ENCODE measurements at places on chromosomes 12 and 14.

DNA sequence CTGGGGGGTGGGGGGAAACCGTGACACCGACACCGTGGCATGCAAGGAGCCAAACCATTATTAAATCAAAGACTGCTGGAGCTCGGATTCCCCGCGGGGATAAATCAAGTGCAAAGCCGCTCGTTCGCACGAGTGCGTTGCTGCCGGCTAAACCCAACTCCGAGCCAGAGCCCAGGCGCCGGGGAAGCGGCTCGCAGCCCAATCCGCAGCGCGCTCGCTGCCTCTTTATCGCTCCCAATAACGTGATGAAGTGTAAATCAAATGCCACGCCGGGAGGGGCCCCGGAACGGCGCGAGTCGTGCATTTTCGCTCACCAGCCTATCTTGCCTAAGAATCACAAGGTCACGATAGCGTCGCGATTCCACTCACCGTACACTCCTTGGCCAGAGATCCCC lies 1.3 kb downstream of the MDGA2 start:
- no peak overlapping the region for H3K27ac ChIP-seq
- peaks cover 42% of the 10 kb centered on the region for H3K27me3 ChIP-seq
- DNase-seq, result no peak

GRCh38 chr14:42929806-42930480 lies 1323.3 kb downstream of the LRFN5 start:
- no peak overlapping the region for H3K4me3 ChIP-seq
- no peak for DNase-seq
- H3K4me1 ChIP-seq, result no peaks in the 10 kb centered on the region
- no peaks in the 10 kb centered on the region for H3K27me3 ChIP-seq
- H3K27ac ChIP-seq, result no peak overlapping the region

- no peaks in the 10 kb centered on the region for H3K36me3 ChIP-seq
- no peaks in the 10 kb centered on the region for H3K4me1 ChIP-seq
- DNase-seq, result peak; percentile 4
- no peak overlapping the region for H3K27ac ChIP-seq
- H3K4me3 ChIP-seq, result no peak overlapping the region
Measured at GRCh38 chr12:34395056-34396005, 373.0 kb downstream of the ALG10 start.

DNA sequence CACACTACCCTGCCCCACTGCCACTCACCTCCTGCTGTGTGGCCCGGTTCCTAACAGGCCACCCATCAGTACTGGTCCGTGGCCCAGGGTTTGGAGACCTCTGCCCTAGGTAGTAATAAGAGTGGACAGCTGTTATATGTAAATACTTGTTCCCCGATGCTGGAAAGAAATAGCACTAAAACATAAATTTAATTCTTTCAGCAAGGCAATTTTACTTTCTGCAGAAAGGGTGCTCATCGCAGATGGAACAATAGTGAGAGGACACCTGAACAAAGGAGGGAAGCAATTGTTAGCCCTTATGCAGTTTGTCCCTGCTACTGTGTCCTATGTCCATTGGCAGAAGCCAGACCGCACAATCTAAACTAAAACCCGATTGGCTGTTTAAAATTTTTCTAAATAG lies 5.9 kb upstream of the CYP46A1 start:
- H3K27me3 ChIP-seq, result peaks cover 2% of the 10 kb centered on the region
- H3K27ac ChIP-seq, result no peak overlapping the region
- H3K4me3 ChIP-seq, result no peak overlapping the region
- peaks cover 6% of the 10 kb centered on the region for H3K4me1 ChIP-seq
- H3K36me3 ChIP-seq, result no peaks in the 10 kb centered on the region

DNA sequence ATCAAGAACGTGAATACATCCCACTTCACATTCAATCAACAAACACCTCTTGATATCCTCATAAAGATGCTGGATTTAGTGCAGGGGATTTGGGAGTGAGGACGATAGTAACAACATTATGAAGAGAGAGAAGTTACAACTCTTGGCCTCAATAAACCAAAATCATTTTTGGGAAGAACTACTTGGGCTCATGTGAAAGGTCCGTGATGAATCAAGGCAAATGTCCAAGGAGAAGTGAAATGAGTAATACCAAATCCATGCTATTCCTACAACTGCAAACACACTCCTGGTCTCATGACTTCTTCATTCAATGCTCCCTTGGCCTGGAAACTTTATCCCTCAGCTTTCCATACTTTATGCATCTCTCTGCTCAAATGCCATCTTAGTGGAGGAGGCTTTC lies 162.0 kb upstream of the LMNTD1 start:
- H3K4me3 ChIP-seq, result no peak overlapping the region
- H3K27me3 ChIP-seq, result peaks cover 10% of the 10 kb centered on the region
- no peak for DNase-seq
- H3K36me3 ChIP-seq, result peaks cover 2% of the 10 kb centered on the region
- peaks cover 2% of the 10 kb centered on the region for H3K4me1 ChIP-seq

- H3K4me3 ChIP-seq, result no peak overlapping the region
- peaks cover 1% of the 10 kb centered on the region for H3K36me3 ChIP-seq
- no peak for DNase-seq
- H3K27me3 ChIP-seq, result peaks cover 16% of the 10 kb centered on the region
- peaks cover 1% of the 10 kb centered on the region for H3K4me1 ChIP-seq
- no peak overlapping the region for H3K27ac ChIP-seq
Measured at GRCh38 chr14:92890830-92891588, 31.9 kb upstream of the CHGA start.

- no peaks in the 10 kb centered on the region for H3K4me1 ChIP-seq
- DNase-seq, result no peak
- H3K4me3 ChIP-seq, result no peak overlapping the region
- no peaks in the 10 kb centered on the region for H3K27me3 ChIP-seq
- H3K27ac ChIP-seq, result no peak overlapping the region
- H3K36me3 ChIP-seq, result no peaks in the 10 kb centered on the region
Measured at GRCh38 chr12:44889926-44890325, 13.8 kb upstream of the NELL2 start.

DNA sequence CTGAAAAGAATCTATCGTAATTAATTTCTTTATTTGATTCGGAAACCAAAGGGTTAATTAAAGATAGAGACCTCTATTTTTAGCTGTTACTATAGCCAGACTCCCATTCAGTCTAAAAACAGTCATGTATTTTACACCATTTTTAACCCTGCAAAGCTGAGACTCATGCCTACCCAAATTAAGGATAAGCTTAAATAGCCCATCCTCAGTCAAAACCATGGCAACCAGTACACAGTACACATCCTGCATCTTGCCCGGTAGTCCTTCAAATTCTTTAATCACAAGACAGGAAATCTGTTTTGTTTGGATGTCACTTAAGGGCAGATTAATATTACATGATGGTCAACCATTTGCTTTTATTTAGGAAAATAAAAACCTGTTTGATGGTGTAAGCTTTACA lies 25.5 kb upstream of the KCNK10 start:
- no peaks in the 10 kb centered on the region for H3K4me1 ChIP-seq
- H3K27me3 ChIP-seq, result no peaks in the 10 kb centered on the region
- no peak overlapping the region for H3K27ac ChIP-seq
- no peak for DNase-seq

GRCh38 chr12:107437954-107438353 lies 247.6 kb upstream of the PWP1 start:
- peaks cover 11% of the 10 kb centered on the region for H3K36me3 ChIP-seq
- no peak overlapping the region for H3K27ac ChIP-seq
- peaks cover 18% of the 10 kb centered on the region for H3K4me1 ChIP-seq

- H3K27me3 ChIP-seq, result no peaks in the 10 kb centered on the region
- peak overlapping the region; percentile 60 for H3K27ac ChIP-seq
- peaks cover 36% of the 10 kb centered on the region for H3K4me1 ChIP-seq
- H3K36me3 ChIP-seq, result peaks cover 22% of the 10 kb centered on the region
- DNase-seq, result no peak
Measured at GRCh38 chr12:6551496-6552139, 4.2 kb downstream of the IFFO1 start.

DNA sequence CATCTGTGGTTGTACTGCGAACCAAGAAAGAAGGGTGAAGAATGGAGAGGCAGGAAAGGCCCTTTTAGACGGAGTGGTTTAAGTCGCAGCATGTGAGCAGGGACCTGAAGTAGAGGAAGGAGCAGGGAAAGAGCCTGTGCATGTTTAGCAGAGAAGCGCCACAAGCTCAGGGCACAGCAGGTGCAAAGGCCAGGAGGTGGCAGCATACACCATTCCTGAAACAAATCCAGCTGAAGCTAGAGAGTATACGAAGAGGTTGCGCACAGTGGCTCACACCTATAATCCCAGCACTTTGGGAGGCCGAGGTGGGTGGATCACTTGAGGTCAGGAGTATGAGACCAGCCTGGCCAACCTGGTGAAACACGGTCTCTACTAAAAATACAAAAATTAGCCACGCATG lies 49.9 kb downstream of the HELB start:
- DNase-seq, result no peak
- H3K4me3 ChIP-seq, result no peak overlapping the region
- no peak overlapping the region for H3K27ac ChIP-seq
- no peaks in the 10 kb centered on the region for H3K27me3 ChIP-seq
- H3K36me3 ChIP-seq, result peaks cover 16% of the 10 kb centered on the region
- H3K4me1 ChIP-seq, result peaks cover 4% of the 10 kb centered on the region

DNA sequence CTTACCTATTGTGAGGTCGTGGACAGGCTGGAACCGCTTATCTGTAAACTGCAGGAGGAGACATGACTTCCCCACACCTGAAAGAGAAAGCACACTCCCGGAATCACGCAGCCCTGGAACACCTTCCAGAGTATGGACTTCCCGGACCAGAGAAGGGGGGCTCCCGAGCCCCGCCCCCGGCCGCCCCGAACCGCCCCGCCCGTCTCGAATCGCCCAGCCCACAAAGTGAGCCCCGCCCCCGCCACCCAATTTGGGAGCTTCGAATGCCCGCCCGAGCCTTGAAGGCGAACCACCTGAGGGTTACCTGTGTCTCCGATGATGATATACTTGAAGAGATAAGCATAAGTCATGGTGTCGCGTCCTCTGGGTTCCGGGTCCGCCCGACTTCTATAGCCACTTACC lies 235 bp downstream of the RAB2B start:
- peak overlapping the region; percentile 100 for H3K27ac ChIP-seq
- H3K36me3 ChIP-seq, result peaks cover 13% of the 10 kb centered on the region
- peaks cover 23% of the 10 kb centered on the region for H3K4me1 ChIP-seq

- H3K4me3 ChIP-seq, result no peak overlapping the region
- no peak for DNase-seq
Measured at GRCh38 chr12:99619389-99620158, 28.0 kb upstream of the GARIN6 start.

- no peak overlapping the region for H3K4me3 ChIP-seq
- DNase-seq, result no peak
- peaks cover 25% of the 10 kb centered on the region for H3K4me1 ChIP-seq
- H3K36me3 ChIP-seq, result peaks cover 31% of the 10 kb centered on the region
Measured at GRCh38 chr14:96808619-96809406, 11.6 kb downstream of the VRK1 start.

DNA sequence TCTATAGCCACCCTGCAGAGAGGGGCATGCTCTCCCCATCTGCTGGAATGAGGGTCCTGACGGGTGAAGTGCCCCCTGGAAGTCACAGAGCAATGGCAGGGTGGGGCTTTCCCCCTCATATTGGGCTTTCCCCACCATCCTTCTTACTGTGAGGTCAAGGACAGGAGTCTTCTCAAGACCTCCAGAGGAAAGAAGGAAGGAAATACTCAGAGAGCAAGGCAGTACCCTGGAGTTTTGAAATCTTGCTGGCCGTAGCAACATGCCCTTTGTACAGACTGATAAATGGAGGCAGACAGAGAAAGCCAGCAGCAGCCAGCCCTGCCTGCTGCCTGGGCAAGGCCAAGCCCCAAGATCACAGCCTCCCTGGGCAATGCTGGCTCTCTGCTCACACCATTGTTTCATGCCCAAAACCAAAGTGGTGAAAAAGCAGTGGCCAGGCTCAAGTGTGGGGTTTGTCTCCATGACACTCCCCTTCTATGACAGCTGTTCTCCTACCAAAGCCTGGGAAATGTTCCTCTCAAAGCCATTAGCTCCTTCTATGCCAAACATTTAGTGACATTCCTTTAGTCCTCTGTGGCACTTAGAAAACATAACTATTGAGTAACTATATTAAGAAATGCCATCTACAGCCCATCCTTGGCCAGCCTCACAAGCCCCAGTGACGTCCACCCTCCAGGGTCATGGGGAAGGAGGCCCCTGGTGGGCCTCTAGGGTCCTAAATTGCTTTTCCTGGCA lies 13.2 kb upstream of the ITPK1 start:
- peaks cover 2% of the 10 kb centered on the region for H3K4me1 ChIP-seq
- no peak overlapping the region for H3K27ac ChIP-seq
- no peak for DNase-seq

GRCh38 chr12:70711831-70712230 lies 74.6 kb upstream of the PTPRB start:
- H3K36me3 ChIP-seq, result no peaks in the 10 kb centered on the region
- H3K27ac ChIP-seq, result no peak overlapping the region
- H3K4me3 ChIP-seq, result no peak overlapping the region
- H3K4me1 ChIP-seq, result no peaks in the 10 kb centered on the region

- no peaks in the 10 kb centered on the region for H3K4me1 ChIP-seq
- peaks cover 1% of the 10 kb centered on the region for H3K36me3 ChIP-seq
- peaks cover 90% of the 10 kb centered on the region for H3K27me3 ChIP-seq
- no peak for DNase-seq
Measured at GRCh38 chr12:114691763-114692185, 7.8 kb upstream of the TBX3 start.

GRCh38 chr12:67077617-67078016 lies 191.5 kb upstream of the CAND1 start:
- no peak overlapping the region for H3K4me3 ChIP-seq
- H3K27me3 ChIP-seq, result peaks cover 4% of the 10 kb centered on the region
- no peaks in the 10 kb centered on the region for H3K4me1 ChIP-seq
- DNase-seq, result no peak
- H3K36me3 ChIP-seq, result no peaks in the 10 kb centered on the region

GRCh38 chr14:68336165-68336564 lies 456.7 kb downstream of the ZFP36L1 start:
- no peak for DNase-seq
- no peak overlapping the region for H3K4me3 ChIP-seq
- H3K4me1 ChIP-seq, result peaks cover 8% of the 10 kb centered on the region
- H3K27ac ChIP-seq, result no peak overlapping the region
- H3K36me3 ChIP-seq, result peaks cover 4% of the 10 kb centered on the region
- H3K27me3 ChIP-seq, result no peaks in the 10 kb centered on the region

GRCh38 chr14:31084385-31084784 lies 58.2 kb upstream of the STRN3 start:
- H3K27me3 ChIP-seq, result no peaks in the 10 kb centered on the region
- H3K36me3 ChIP-seq, result no peaks in the 10 kb centered on the region
- no peaks in the 10 kb centered on the region for H3K4me1 ChIP-seq
- H3K27ac ChIP-seq, result no peak overlapping the region

- no peak overlapping the region for H3K4me3 ChIP-seq
- no peak overlapping the region for H3K27ac ChIP-seq
- DNase-seq, result no peak
- H3K36me3 ChIP-seq, result no peaks in the 10 kb centered on the region
Measured at GRCh38 chr14:78933948-78934524, 763.9 kb downstream of the NRXN3 start.

DNA sequence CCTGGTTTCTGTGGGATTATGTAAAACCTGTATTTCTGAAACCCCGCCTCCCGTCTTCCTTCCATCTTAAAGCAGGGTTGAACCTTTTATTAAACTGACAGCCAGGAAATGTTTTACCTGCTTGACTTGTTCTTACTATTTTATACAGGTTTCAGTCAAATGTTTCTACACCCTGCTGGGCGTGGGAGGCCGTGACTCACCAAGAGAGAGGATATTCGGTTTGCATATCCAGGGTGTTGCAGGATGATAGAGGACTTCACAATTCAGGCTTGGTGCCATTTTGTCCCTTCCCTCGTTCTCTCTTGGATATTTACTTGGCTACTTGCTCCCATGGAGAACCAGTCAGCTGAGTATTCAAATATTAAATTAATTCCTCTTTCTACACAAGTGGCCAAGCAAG lies 69.7 kb downstream of the ARF6 start:
- no peak for DNase-seq
- no peak overlapping the region for H3K4me3 ChIP-seq
- H3K4me1 ChIP-seq, result peaks cover 26% of the 10 kb centered on the region
- peaks cover 5% of the 10 kb centered on the region for H3K36me3 ChIP-seq
- no peak overlapping the region for H3K27ac ChIP-seq
- H3K27me3 ChIP-seq, result no peaks in the 10 kb centered on the region
